ENCODE measurements at places on chromosomes 6 and 20.

- DNase-seq: peak; percentile 63
Observed at GRCh38 chr20:8721098-8721497, 347.8 kb upstream of the PLCB4 start.

DNA sequence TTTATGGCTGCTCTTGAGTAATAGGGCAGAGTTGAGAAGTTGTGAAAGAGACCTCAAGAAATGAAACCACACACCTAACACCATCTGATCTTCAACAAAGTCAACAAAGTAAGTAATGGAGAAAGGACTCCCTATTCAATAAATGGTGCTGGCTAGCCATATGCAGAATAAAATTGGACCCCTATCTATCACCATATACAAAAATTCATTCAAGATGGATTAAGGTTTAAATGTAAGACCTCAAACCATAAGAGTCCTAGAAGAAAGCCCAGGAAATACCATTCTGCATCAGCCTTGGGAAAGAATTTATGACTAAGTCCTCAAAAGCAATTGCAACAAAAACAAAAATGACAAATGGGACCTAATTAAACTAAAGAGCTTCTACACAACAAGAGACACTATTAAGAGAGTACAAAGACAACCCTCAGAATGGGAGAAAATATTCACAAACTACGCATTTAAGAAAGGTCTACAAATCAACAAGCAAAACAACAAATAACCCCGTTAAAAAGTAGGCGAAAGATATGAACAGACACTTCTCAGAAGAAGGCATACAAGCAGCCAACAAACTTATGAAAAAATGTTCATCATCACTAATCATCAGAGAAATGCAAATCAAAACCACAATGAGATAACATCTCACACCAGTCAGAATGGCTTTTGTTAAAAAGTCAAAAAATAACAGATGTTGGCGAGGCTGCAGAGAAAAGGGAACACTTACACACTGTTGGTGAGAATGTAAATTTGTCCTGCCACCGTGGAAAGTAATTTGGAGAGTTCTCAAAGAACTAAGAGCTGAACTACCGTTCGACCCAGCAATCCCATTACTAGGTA, 4.0 kb downstream of the MAP3K5 start:
- peak; percentile 88 for DNase-seq

GRCh38 chr6:7058250-7058923, 49.4 kb upstream of the RREB1 start:
- DNase-seq: peak; percentile 97

- no peak for DNase-seq
Observed at GRCh38 chr6:35052694-35053565, 88.2 kb downstream of the TCP11 start.

- DNase-seq: no peak
Observed at GRCh38 chr6:10316373-10316721, 98.5 kb downstream of the TFAP2A start.

DNA sequence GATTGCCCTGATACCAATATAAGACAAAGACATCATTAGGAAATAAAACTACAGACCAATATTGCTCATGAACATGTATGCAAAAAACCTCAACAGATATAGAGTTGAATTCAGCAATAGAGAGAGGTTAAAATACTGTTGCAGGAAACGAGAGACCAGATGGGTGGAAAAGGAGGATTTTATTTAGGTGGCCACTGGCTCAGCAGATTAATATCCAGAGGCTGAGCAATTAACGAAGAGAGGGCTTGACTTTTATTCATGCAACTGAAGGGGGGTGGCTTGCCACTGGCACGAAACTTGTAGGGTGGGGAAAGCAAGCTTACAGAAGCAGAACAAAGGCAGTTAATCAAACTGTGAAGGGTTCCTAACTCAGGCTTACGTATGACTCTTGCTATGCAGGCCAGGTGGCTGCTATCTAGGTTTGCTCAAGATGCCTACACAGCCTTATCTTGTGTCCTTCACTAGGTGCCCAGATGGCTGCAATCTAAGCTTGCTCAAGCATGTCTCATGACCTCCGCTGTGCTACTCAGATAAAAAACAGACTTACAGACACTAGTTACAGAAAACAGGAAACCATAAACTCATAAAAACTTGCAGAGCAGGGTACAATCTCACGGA, 126.4 kb downstream of the MMUT start:
- DNase-seq: no peak

GRCh38 chr6:56259234-56260077, 12.1 kb upstream of the COL21A1 start:
- peak; percentile 73 for DNase-seq

DNA sequence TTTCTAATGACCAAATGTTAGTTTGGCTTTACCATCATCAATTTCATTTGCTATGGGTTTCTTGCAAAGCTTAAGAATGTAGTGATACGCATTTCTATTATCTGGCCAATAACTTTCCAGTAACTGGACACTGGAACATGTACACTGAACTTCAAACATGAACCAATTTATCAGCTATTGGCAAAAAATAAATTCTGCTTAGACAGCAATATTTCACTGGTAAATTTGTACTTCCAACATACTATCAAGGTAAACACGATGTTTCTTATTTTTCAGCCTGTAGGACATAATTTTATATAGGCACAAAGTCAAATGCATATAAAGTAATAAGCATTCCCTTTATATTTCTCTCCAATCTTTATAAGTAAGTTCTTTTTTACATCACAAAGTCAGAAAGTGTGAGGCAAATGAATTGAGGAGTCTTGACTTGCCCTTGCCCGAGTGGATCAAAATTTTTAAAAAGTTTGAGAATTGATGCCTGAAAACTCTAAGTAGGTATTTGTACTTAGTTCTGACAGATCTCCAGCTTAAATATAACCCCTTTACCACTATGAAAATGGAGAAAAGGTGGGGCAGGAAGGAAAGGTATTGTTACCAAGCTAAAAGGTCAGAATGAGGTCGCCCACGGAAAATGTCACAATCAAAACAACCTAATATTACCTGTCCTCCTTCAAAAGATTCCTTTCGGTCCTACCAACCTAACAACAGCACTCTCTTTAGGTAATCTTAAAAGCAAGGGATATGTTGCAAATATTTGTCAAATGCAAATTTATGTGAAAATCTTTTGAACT, 41.3 kb downstream of the STK38 start:
- no peak for DNase-seq

DNA sequence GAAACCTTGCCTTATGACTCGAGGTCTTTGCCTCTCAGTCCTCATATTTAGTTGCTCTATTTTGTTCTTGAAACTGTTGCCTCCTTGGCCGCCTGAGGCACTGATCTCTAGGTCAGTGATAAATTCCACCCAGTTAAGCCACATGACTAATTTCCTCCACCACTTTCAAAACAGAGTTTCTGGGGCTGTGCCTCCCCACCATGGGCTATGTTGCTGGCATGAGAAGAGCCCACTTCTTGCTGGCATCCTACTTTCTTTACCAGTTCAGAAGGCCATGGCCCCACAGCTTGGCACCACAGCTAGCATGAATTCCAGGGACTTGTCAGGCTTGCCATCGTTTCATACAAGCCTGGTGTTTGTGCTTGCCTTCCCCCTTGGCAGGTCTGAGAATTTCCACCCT, 361.4 kb upstream of the JAG1 start:
- no peak for DNase-seq

GRCh38 chr6:108359901-108360882, 65.3 kb downstream of the AFG1L start:
- DNase-seq: peak; percentile 19
